CD8-positive, alpha-beta memory T cell (primary cell): ENCODE measurements at places on chromosomes 2 and 18.

DNA sequence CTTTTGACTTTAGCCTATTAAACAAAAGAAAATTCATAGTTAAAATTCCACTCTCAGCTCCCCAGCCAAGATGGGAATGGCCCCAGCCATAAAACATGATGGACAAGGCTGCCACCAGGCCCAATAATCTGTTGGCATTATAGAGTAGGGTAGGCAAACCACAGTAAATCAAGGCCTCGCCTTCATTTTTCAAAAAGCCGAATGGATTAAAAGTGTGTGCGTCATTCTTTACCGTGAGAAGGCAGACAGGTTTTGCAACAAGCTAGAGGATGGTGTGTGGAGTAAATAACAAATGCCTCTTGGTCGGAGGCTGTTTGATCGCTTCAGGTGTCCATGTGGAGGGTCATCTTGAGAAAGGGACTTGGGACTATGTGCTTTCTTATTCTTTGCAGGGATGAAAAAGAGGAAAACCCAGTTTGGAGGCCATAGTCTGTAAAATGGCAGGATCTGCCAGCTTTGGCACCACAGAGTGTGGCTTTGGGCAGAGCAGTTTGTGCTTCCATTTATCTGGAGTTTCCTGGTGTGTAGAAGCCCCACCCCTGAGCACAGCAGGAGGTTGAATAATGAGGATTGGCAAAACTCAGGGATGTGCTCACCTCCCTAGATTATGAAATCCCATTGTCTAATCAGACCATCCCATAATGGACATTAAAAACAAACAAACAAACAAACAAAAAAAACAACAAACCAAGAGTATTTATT, 57.1 kb upstream of the ITGB6 start:
- DNase-seq = no peak

DNA sequence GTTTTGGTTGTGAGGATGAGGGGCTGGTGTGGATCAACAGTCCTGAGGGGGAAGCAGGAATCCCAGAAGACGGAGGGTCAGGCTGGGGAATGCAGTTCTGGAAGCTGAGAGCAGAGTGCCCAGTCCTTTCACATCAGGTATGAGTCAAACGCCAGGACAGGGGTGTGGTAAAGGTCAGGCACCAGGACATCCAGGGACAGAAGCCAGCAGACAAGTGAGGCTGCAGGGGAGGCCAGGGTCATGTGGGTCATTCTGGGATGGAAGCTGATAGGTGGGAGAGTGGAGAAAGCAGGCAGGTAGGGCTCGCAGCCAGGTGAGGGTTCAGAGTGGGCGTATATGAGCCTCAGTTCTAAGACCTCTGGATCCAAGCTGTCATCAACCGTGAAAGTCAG, 12.8 kb upstream of the GNLY start:
- DNase-seq = no peak

GRCh38 chr2:144631636-144632035, 111.7 kb upstream of the ZEB2 start:
- no peak for DNase-seq

DNA sequence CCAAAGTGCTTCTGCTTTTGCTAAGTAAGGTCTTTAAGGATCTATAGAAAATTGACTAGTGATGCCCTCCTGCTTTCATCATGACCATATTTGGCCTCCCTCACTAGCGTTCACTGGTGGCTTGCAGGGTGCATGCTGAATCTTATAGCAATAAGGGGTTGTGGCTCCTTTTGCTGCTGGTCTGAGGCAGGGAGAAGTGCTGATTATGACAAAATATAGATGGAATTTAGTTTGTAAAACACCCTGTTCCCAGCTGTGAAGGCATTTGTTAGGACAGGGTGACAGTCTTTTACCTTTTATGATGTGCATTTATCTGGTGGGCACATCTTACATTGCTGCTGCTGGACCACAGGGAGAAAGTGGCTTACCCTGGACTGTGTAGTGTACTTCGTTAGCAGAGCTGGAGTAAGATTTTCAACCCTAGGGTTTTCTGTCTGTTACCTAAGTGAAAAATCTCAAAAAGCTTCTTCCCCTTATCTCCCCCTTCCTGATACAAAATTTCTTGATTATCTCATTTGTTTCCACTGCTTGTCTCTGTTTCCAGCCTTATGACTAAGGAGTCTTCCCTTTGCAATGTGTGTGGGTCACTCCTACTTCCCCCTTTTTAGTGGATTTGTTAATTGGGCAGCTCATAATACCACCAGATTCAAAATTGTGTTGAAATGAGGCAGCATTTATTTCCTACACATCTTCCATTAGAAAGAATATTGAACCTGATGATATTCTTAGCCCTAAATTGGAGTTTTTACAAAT, 21.2 kb upstream of the RPL37A start:
- no peak for DNase-seq
